ENCODE measurements at places on chromosomes 5 and 9.

DNA sequence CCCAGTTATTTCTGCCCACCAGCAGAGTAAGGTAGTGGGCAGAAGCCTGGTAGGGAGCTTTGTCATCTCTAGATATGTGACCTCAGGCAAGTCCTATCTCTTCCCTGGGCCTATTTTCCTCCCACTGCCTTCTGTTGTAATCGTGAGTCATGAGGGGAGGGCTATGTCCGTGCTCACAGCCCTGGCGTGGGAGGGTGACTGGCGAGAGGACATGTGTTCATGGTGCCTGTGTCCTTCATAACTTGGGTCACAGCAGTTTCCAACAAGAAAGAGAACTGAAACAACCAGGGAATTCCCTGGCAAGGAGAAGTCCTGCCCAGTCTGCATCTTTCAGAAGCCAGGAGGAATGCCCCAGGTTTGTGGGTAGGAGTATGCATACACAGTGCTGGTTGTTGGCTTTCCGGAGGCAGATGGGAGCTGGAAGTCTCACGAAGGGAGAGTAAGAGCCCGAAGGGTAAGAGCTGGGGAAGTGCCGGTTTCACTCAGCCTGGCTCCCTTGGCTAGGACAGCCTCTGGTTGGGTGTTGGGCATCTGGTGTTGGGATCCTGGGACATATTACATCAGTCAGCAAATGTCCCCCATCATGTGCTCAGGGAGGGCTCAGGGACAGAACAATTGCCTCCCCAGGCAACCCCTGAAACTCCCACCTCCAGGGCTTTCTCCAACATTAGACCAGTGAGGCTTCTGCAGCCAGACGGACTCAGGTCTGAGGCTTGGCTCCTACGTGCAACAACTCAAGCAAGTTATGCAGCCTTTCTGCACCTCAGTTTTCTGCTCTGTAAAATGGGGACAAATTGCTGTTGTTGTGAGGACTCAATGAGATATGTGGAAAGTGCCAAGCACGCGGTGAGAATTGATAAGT, 4.3 kb upstream of the TIFAB start:
- peak; percentile 73 for DNase-seq

DNA sequence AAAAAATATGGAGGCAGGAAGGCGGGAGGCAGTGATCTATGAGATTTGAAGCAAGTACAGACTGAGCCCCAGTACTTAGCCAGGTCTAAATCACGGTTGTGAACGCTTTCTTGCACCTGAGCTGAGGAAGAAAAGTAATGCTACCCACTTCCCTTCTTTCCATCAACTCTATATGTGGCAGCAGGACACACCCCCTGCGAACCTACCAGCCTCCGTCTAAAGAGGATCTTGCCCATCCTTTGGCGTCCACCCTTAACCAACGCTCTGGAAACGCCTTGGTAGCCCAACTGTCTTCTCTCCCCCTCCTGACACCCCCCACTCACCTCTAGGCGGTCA, 545 bp downstream of the HMGCS1 start:
- peak; percentile 75 for DNase-seq

- peak; percentile 1 for DNase-seq
Measured at GRCh38 chr9:81427870-81428269, 261.5 kb downstream of the TLE1 start.

GRCh38 chr9:15513335-15513734, 2.6 kb upstream of the PSIP1 start:
- DNase-seq, result peak; percentile 69

- DNase-seq, result no peak
Measured at GRCh38 chr5:60829490-60830266, 14.4 kb downstream of the ELOVL7 start.

DNA sequence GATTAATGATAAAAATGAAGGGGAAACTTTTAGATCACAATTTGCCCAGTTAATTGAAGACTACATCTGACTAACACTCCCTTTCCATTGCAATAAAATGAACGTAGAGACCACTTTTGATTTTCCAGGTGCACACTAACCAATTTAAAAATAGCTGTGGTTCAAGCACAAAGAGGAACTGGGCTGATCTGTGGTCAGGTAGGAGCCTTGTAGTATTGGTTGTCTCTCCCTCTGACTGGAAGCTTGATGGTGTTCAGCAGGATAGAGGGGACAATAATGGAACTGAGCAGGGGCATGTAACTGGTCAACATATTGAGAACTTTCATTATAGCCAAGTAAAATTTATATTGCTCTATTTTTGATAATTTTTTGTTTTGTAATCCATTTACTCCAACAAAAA, 886.8 kb upstream of the SEMA6A start:
- DNase-seq, result peak; percentile 1

GRCh38 chr9:94681508-94681907, 42.2 kb upstream of the FBP1 start:
- DNase-seq, result peak; percentile 81

DNA sequence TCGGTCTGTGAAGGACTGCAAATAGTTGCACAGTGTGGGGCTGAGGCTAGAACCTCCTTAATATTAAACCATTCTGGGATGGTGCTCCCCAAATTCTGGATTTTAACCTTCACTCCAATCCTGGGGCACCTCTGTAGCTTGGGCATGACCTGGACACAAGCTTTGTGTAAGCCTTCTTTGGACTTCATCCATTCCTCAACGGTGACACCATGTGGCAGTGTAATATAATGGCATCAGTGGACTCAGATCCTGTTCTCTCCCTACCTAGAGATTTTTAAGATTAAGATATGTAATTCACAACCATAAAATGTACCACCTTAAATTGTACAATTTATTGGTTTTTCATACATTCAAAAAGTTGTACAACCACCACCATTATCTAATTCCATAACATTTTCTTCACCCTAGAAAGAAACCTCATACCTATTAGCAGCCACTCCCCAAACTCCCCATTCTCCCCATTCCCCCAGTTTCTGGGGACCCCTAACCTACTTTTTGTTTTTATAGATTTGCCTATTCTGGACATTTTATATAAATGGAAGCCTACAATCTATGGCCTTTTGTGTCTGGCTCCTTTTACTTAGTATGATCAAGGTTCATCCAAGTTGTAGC, 4.8 kb upstream of the PLGRKT start:
- DNase-seq, result peak; percentile 84

DNA sequence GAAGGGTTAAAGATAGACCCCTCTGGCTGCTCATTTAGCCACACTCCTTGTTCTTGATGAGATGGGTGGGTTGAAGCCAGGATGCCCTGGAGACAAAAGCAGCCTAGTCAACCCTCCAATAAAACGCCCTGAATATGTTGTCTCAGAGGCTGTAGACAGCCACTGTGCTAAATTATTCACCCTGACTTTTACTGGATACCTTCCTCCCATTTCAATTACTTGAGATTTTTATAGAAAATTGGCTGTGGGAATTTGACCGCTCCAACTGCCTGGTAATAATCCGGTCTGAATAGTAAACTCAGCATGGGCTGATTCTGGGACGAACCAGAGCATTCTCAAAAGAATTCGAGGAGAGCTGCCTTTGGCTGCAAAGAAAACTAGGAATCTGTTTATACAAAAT, 104.2 kb downstream of the SNX18 start:
- DNase-seq, result no peak

DNA sequence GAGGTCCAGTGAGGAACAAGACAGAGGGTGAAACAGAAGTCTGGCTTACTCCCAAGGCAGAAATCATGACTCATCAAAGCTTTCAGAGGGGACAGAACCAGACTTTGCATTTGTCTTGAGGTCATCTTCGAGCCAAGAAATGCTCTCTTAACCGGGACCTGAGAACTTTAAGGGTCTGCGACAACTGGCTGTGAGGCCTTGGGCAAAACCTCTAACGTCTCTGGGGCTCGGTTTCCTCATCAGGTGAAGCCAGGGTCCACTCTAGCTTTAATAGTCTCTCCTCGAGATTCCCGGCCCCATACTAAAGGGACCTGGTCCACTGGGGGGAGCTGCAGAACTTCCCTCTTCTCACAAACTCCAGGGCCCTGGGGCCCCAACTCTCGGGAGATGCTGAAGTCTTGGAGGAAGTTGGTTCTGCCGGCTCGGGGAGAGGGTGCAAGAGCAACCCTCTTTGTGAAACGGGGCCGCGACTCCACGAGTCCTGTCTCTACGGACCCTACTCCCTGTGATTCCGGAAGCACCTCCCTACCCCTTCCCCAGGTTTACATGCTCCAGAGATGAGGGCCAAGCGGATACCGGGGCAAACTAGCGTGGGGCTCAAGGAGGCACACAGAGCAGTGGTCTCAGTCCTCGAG, 2.6 kb downstream of the GLIS3 start:
- DNase-seq, result peak; percentile 84

DNA sequence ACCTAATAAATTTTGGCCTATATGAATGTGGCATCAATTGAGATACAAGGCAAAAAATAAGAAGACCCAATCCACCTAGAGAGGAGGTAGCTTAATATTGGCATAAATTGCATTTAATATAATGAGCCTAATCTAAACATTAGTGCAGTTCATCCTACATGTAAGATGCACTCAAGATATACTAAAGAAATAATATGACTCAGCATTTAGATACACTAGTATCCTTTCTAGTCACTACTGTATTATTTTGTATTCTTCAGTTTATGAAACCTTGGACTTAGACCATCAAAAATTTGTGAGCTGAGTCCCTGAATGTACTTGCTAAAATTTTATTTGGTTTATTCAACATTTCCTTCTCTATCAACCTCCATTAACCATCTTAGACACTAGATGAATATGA, 104.7 kb downstream of the RAB3C start:
- DNase-seq, result no peak

- DNase-seq, result no peak
Measured at GRCh38 chr9:93217706-93218105, 33.8 kb downstream of the WNK2 start.

- DNase-seq, result no peak
Measured at GRCh38 chr9:16136961-16137360, 584.1 kb downstream of the CCDC171 start.

DNA sequence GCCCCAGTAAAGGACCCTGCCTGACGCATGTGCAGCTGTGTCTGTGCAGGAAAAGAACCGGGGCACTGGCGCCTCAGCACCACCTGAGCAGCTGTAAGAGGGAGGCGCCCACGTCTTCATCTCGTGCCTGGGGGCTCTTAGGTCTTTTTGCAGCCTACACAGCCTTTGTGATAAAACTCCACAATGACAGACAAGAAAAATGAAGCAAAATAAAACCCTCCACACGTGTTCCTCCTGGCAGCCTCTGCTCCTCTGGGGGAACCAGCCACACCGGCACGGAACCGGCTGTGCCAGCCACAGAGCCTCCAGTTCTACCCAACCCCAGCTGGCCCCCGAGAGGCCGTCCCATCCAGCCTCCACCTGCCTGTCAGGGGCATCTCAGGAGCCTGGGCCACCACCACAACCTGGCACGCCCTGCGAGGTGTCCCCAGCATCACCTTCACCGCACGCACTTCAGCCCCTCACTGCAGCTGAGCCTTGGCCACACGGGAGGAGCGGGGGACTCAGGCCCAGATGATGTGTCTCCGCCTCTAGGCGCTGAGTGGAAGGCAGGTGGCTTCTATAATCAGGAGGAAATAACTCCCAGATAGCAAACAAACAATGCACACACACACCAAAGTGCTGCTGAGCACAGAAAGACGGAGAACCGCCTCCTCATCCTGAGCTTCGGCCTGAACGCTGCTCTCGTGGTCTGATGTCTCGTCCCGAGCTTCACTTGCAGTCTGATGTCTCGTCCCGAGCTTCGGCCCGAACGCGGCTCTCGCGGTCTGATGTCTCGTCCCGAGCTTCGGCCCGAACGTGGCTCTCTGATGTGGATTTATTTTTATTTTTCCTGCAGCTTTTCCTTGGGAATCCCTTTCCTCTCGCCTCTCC, 28.6 kb upstream of the NSMF start:
- DNase-seq, result no peak

- DNase-seq, result no peak
Measured at GRCh38 chr5:109249126-109249525, 160.6 kb downstream of the PJA2 start.

GRCh38 chr9:93776256-93776655, 178.9 kb downstream of the BARX1 start:
- DNase-seq, result no peak

- peak; percentile 58 for DNase-seq
Measured at GRCh38 chr9:89444274-89444673, 53.6 kb downstream of the SEMA4D start.

DNA sequence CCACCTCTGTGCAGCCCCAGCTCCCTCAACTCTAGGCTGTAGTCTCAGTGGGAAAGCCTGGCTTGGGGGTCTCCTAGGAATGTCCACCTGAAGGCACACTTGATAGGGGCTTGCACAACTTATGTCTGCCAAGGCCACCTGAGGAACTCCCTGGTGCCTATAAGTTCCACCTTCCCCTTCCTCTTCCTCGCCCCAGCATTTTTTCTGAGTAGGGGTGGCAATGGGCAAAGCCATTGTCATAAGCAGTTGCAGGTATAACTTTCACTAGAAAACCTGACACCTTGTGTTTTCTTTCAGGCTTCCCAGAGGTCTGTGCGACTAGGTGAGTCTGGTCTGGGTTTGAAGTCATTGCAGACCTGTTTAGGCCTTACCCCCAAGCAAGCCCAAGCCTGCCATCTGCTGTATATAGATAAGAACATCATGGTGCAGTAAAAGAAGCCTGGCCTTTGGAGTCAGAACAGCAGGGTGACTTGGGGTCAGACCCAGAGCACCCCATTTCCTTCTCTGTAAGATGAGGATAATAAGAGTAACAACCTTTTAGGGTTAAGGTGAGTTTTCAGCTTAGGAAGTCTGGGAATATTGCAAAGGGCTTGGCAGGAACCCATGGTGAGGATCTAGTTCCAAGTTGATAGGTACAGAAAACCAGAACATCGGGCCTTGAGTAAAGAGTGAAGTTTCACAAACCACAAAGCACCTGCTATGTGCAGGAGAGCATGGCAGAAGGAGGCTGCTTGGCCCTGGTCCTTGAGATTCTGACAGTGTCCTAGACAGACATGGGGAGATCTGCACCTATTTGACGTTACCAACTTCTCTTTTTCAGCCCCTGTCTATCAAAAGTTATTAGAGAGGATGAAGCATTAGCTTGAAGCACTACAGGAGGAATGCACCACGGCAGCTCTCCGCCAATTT, 33.8 kb downstream of the TGFBI start:
- peak; percentile 87 for DNase-seq

GRCh38 chr9:71071633-71072032, 49.8 kb downstream of the TRPM3 start:
- no peak for DNase-seq

DNA sequence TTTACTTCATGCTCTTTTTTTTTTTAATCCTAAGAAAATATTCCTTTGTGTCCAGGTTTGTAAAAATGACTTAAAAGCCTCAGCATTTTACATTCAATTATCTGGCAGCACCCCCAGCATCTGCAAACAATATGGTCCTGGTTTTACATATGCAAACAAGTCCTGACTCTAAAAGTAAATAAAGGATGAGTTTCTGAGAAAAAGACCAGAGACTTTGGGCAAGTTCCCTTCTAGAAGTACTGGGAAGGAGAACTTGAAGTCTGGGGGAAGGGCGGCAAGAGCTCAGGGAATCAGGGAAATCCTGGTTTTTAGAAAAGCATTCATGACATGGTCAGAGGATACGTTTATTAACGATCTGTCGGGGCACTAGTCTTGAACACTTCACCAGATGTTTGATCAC, 25.8 kb downstream of the COL23A1 start:
- no peak for DNase-seq

- peak; percentile 82 for DNase-seq
Measured at GRCh38 chr5:39256477-39257235, 37.3 kb upstream of the FYB1 start.
